ENCODE measurements at places on chromosomes 11 and 22.

- DNase-seq = no peak
Observed at GRCh38 chr11:69573761-69574607, 67.0 kb upstream of the CCND1 start.

DNA sequence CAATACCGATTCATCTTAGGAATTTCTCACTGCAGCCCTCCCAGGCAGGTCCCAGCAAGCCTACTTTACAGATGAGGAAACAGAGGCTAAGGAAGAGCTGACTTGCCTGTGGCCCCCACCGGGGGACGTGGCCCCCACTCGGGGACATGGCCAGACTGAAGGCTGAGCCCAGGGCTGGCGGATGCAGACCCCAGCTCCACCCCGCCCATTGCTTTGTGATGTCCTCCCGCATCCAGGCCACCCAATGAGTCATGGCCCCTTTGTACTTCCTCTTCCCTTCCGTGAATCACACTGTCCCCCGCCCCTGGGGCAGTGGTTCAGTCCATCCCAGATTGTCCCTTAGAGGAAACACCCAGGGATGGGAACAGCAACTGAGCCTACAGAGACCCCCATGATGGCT is 116.0 kb upstream of the ANO1 start:
- no peak for DNase-seq

- no peak for DNase-seq
Observed at GRCh38 chr11:76621466-76621865, 49.1 kb downstream of the LRRC32 start.

DNA sequence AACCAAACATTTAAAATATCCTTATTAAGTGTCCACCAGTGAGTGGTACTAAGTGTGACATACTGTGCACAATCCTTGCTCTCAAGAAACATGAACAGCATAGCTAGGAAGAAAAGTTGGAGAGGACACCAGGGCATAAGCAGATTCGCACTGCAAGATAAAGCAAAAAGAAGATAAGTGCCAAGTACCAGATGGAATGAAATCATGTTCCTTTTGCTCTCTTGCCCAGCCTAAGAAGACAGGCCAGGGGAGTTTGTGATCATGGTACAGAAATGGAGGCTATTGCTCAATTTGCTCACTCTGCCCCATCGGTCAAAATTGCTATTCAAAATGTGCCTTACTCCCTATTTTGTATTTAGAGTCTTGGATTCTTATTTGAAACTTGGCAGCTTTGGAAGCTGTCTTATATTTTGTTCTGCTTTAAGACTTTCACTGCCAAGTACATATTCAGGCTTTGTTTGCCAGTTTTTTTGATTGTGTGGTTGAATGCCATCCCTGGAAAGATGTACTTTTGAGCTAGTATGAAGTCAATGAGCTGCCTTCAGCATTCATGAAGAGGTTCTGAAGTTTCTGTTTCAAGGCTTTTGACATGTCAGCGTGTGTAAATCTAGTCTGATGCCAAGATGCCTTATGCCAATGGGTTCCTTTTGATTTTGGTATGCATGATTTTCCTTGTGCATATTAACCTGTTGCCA is 90.3 kb downstream of the PAX6 start:
- DNase-seq = no peak

- DNase-seq = peak; percentile 34
Observed at GRCh38 chr22:44366372-44367300, 53.9 kb upstream of the SHISAL1 start.

- DNase-seq = no peak
Observed at GRCh38 chr11:11978792-11979487, 29.5 kb downstream of the DKK3 start.

DNA sequence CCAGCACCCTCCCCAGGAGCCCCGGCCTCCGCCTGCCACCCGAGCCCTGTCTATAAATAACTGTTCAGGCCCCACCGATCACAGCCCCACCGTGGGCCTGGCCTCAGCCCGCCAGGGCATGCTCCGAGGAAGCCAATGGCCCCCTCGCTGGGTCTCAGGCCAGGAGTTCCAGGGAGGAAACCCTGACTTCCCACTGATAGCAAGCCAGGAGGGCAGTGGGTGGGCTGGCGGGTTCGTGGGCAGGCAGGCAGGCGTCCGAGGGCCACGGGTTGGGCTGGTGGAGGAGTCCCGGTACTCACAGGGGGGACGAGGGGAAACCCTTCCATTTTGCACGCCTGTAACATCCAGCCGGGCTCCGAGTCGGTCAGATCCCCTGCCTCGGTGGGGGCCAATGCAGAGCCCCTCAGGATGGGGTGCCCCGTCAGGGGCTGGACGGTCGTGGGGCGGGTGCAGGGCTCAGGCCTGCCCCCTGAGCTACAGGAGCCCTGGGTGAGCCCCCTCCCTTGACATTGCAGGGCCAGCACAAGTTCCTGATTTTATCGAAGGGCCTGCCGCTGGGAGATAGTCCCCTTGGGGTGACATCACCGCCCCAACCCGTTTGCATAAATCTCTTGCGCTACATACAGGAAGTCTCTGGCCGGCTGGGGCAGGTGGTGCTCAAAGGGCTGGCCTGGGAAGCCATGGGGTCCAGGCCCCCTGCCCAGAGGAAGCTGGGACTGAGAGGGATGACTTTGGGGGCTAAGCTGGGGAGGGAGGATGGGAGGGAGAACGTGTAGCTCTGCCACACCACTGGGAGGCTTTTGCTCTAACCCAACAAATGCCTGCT is at the start of gene SPI1:
TSS of gene SPI1 (minus strand) at position 538 of the 826 bp plus-strand sequence. CDS start at position 344, 194 bp downstream.
- DNase-seq = peak; percentile 32

- no peak for DNase-seq
Observed at GRCh38 chr22:27431896-27432295, 369.7 kb downstream of the MN1 start.

DNA sequence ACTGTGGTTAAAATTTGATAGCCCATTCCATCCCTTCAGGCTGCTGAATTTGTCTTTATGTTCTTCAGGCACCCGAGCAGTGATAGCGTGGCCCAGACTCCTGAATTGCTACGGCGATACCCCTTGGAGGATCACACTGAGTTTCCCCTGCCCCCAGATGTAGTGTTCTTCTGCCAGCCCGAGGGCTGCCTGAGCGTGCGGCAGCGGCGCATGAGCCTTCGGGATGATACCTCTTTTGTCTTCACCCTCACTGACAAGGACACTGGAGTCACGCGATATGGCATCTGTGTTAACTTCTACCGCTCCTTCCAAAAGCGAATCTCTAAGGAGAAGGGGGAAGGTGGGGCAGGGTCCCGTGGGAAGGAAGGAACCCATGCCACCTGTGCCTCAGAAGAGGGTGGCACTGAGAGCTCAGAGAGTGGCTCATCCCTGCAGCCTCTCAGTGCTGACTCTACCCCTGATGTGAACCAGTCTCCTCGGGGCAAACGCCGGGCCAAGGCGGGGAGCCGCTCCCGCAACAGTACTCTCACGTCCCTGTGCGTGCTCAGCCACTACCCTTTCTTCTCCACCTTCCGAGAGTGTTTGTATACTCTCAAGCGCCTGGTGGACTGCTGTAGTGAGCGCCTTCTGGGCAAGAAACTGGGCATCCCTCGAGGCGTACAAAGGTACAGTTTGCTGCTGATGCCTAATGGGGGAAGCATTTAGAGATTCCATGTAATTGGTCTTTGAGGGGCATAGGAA is 4.7 kb downstream of the MADD start:
- no peak for DNase-seq

DNA sequence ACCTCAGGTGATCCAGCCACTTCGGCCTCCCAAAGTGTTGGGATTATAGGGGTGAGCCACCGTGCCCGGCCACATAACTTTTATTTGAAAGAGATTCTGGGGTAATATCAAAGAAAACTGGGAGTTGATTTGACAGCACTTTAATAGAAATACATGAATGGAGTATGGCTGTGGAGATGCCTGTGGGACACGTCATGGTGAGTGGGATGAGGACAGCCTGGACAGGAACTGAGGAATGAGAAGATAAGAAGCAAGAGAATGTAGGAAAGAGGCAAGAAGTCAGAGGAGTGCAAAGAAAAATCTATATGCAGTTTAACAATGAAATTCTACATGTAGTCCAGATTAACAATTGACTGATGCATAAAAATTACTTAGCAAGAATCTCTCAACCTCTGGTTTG is 31.0 kb downstream of the SLC22A6 start:
- DNase-seq = no peak

DNA sequence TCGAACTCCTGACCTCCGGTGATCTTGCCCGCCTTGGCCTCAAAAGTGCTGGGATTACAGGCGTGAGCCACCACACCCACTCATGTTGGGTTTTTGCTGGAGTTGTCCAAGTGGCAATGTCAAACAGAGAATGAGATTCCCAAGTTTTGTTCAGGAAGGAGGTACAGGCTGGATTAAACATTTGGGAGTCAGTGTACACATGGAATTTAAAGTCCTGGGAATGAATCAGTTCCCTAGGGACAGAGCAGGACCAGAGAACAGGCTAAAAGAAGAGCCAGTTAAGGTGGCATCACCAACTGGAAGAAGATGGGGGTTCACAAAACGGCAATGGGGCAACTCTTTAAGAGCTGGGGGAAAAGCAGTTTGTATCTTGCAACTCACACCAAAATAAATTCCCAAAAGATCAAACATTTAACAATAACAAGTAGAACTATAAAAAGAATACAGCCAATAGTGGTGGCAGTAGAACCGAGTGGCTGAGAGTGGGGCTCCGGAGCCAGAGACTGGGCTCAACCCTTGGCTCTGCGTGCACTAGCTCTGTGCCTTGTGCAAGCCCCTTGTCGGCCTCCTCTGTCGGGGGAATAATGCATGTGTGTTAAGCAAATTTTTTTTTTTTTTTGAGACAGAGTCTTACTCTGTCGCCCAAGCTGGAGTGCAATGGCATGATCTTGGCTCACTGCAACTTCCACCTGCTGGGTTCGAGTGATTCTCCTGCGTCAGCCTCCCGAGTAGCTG is 33.8 kb upstream of the CTSD start:
- no peak for DNase-seq

DNA sequence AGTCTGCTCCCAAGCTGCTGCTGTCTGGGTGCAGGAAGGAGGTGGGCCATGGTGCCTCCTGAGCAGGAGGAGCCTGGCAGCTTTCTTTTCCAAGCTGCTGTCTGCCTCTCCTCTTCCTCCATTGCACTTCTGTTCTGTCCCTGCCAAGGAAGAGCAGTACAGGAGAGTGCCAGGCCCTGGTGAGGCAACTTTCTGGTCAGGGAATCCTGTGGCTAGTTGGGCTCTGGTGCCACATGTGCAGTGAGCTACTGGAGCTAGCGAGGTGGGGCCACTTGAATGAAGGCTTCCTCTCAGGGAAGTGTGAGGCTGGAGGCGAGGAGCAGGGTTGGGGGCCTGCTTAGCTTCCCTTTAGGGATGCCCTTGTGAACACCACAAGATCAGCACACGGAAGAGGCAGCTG is 90.0 kb downstream of the TSPAN18 start:
- no peak for DNase-seq

DNA sequence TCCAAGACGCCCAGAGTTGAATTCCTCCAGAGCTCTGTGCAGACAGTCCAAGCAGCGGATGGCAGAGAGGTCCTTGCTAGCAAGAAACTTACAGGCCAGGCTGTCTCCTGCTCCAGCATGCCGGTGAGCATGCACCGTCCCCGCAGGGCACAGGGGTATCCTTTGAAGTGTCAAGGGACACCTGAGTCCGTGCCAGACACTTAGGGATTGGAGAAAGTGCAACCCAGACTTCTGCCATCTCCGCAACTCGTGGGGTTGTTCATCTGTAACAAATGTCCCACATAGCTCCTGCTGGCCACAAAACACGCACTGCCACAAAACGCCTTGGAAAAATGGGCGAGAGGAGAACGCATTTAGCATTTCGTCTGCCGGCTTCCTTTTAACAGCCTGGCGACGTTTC is 13.3 kb downstream of the TSPO start:
- DNase-seq = no peak

DNA sequence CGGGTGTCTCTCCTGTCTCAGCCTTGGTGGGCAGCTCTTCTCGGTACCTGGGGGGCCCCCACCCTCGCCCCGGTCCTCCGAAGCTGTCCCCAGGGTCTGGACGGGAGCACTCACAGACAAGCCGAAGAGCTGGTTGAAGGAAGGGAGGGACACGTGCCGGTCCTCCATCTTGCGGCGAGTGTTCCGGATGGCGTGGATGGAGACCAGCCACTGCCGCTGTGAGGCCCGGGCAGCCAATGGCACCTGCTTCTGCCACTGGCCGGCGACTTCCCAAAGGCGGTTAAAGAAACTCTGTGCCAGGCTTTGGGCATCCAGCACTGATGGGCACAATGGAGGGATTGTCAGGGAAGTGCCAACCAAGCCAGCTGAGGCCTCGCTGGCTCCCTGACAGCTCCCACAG is 18.7 kb downstream of the PPM1F start:
- DNase-seq = no peak

GRCh38 chr11:76013526-76013925 is 192.8 kb downstream of the WNT11 start:
- no peak for DNase-seq

DNA sequence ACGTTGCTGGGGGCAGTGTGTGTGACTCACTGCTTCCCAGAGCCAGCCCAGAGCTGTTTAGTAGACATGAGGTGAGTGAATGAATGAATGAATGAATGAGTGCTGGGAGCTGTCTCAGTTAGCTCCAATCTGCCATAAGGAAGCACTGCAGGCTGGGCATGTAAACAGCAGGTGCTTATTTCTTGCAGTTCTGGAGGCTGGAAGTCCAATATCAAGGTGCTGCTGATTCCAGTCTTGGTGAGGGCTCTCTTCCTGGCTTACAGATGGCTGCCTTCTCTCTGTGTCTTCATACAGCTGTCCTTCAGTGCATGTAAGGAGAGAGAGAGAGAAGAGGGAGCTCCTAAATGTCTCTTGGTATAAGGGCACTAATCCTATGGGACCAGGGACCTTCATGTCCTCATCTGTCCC is 4.1 kb downstream of the C11orf21 start:
- no peak for DNase-seq

GRCh38 chr11:12941671-12942070 is 67.4 kb upstream of the RASSF10 start:
- DNase-seq = no peak

GRCh38 chr11:101745756-101746155 is 161.9 kb upstream of the TRPC6 start:
- no peak for DNase-seq

DNA sequence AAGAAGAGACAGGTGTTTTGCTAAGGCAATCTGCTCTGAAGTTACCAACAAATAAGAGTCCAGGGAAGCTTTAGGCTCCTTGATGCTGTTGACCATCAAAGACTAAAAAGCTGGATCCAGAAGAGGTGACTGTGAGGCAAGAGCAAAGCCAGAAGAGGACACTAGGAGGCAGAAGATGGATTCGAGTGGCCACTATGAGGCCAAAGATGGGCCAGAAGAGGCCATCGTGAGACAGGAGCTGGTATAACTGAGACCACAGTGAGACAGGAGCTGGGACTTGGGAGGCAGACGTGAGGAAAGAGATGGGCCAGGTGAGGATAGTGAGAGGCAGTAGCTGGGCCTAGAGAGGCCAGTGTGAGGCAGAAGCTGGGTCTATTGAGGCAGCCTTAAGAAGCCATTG is 37.7 kb downstream of the OR4C45 start:
- DNase-seq = no peak

GRCh38 chr22:22872722-22873708 is 14.6 kb upstream of the IGLL5 start:
- no peak for DNase-seq

- no peak for DNase-seq
Observed at GRCh38 chr11:64296236-64296635, 3.9 kb upstream of the CATSPERZ start.

DNA sequence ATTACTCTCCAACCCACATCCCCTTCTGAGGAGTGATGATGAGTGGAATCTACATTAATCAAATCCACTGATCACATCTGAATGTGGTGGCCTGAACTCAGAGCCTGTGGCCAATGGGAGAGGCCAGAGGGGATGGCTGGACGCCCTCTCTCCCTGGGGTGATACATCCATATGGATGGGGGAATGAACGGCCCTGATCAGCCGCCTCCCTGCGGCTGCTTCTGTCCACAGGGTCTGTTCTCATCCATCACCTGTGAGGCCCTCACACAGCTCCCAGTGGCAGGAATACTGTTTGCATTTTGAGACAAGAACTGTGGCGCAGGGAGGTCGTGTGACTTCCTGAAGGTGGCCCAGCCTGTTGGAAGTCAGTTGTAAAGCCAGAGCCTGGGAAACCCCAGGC is 78.3 kb upstream of the SHISAL1 start:
- peak; percentile 20 for DNase-seq

Measured in NCI-H526 (cell line).